ENCODE measurements at places on chromosomes 7 and 10.
A peak's percentile ranks its signal among the peaks of the same experiment; 100 is the strongest.

DNA sequence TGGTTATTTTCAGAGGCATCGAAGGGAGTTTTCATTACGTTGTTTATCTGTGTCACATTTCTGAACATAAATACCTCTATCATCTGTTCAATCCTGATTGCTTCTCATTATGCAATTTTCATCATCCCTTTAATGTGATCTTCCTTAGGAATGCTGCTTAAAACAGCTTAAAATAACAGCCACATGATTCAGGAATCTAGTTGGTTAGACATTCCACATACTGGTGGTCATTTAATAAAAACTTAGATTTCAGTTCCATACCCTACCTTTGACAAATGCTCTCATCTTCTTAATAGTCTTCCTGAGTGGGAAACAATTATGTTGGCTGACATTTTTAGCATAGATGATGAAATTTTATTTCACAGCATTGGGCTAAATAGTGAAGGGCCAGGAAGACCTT is 191.3 kb upstream of the CDCA7L start:
- DNase-seq: no peak

DNA sequence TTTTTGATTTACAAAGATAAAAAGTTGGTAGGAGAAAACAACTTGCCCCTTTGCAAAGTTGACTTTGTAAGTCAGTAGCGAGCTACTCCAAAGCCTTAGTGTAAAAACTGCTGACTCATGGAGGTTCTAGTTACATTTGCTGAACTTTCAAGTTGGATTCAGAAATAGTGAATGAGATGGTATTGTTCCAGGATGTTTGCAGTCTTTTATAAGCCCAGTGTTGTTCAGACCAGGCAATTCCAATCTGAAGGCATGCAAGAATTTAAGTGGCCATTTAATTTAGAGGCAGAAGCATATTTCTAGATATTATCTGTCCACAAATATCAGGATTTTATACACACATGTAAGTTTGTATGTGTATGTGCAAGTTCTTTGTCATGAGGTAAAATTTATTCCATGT is 21.6 kb downstream of the TES start:
- no peak for DNase-seq

DNA sequence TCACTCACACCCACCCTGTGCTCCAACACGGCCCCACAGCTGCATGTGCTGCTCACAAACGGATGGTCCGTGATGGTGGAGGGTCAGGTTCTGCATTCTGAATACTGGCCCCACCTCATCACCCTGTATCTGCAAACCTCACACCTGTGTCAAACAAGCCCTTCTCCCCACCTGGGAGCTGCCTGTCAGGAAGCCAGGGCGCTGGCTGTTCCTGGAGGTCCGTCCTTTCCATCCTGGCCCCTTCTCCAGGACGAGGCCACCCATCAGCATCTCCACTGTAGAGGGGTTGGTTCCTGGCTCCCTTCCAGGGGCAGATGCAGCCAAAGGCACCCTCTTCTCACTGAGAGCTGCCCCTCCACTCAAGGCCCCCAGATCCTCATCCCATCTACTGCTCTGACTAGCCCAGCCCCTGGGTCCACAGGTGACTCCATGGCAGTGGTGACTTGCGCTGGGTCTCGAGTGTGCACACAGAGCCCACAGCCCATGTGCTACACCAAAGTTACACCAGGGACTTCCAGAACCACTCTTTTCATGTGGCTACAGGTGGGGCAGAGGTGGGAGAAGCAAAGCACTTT is 229.4 kb downstream of the TNS3 start:
- peak; percentile 35 for DNase-seq

DNA sequence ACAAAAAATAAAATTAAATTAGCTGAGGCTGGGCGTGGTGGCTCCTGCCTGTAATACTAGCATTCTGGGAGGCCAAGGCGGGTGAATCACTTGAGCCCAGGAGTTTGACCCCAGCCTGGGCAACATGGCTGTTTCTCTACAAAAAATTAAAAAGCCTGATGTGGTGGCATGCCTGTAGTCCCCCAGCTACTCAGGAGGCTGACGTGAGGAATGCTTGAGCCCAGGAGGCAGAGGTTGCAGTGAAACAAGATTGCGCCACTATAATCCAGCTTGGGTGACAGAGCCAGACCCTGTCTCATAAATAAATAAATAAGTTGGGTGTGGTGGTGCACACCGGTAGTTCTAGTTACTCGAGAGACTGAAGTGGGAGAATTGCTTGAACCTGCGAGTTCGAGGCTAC is 65.1 kb downstream of the GNA12 start:
- DNase-seq: no peak

DNA sequence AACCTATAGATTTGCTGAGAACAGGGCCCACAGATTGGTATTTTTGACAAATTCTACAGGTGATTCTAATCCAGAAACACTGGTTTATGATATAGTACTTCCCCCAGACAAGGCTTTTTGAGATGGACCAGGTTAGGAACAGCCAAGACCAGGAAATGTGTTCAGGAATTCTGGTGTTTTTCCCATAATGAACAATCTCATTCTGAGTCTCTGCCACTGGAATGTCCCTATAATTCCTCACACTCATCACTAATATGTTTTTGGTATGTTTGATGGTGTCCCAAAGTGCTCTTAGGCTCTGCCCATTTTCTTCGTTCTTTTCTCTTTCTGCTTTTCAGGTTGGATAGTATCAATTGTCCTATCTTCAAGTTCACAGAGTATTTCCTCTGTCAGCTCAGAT is 107.2 kb upstream of the IGFBP3 start:
- no peak for DNase-seq

DNA sequence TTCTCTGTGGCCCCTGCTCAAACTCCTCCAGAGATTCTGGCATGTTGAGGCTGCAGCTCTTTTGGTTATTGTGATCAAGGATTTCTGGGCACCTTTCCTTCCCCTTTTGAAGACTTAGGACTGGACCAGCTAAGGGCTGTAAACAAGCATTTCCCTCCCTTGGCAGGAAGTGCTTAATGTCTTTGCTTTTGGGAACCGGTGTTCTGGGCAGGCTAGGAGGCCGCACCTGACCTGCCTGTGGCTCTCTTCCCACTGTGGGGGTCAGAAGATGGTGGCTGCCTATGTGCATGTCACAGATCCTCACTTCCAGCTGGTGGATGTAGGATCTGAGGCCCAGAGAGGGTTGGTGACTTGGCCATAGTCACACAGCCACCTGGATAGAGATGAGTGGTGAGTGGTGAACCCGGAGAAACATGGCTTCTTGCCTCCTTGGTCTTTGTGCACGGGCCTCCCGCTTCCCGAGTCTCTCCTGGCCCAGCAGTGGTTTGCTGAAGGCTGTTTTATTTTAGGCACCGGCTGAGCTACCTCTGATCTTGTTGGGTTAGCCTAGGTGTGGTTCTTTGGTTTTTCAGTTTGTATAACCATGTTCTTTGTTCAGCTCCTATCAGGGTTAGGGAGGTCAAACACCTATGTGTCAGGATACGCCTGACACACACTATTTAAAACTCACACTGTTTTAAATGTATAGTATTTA is 82.0 kb downstream of the GRK5 start:
- no peak for DNase-seq

- DNase-seq: no peak
These were observed 73.3 kb upstream of the NKX6-2 start for GRCh38 chr10:132859084-132859855.

- DNase-seq: no peak
These were observed 80.1 kb downstream of the ANKIB1 start for GRCh38 chr7:92325858-92326257.

DNA sequence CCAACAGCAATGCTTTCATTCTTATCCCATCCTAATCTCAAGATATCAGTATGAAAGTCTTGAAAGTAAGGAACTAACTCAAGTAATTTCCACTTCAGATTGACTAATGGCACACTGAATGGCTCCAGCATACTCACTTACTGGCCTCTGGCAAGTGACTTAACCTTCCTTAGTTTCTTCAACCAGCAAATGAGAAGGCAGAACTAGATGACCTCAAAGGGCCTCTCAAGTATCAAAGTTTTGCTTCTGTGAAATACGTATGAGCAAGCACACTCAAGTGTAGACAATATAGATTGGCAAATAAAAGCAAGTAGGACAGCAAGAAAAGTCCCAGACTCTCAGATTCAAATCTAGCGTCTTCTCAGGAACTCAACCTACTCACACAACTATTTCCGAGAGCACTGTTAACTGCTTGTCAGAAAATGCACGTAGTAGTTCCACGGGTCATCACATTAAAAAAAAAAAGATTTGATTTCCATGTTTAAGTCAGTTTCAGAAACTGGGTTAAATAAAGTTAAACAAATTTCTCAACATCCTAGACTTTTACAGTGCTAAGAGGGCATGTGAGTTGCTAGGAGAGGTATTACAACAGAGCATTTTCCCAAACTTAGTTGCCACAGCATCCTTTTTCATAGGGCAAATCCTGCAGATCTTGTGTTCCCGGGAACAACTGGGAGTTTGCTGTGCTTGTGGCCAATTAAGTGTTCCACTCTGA is 276.9 kb upstream of the KLF14 start:
- DNase-seq: no peak

- no peak for DNase-seq
These were observed 448 bp upstream of the GOLGA7B start for GRCh38 chr10:97849103-97849686.

GRCh38 chr7:582931-583330 is 63.3 kb upstream of the PDGFA start:
- DNase-seq: no peak

- DNase-seq: no peak
These were observed 107.2 kb downstream of the EPC1 start for GRCh38 chr10:32239769-32240168.
